Stimulated activated CD8-positive, alpha-beta memory T cell treated with anti-CD3 and anti-CD28 coated beads, Interleukin-7, amount 100 ng/mL, for 48 hours (primary cell): ENCODE measurements at places on chromosomes 5 and 9.

GRCh38 chr5:144130306-144130705 lies 40.2 kb downstream of the YIPF5 start:
- DNase-seq: no peak

- DNase-seq: no peak
These were observed 108.4 kb upstream of the RPS23 start for GRCh38 chr5:82386576-82386975.

DNA sequence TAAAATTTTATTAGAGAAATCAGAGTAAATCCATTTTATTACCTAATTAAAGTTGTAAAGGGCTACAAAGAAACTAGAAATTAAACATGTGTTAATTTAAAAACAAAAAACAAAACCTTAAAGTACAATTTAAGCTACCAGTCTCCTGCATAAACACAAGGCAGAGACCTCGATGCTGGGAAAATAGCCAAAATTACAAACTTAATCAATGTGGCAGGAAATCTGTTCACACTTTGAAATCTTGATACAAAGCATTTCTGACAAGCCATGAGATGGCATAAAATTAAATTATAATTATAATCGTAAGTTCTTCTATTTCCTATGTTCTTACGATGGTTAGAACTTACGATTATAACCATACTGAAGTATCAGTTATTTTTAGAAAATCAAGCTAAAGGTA lies 158.0 kb upstream of the FREM1 start:
- DNase-seq: no peak

- DNase-seq: no peak
These were observed 103.7 kb downstream of the PAM start for GRCh38 chr5:102858808-102859207.
